ENCODE measurements at places on chromosomes 5 and 9.

DNA sequence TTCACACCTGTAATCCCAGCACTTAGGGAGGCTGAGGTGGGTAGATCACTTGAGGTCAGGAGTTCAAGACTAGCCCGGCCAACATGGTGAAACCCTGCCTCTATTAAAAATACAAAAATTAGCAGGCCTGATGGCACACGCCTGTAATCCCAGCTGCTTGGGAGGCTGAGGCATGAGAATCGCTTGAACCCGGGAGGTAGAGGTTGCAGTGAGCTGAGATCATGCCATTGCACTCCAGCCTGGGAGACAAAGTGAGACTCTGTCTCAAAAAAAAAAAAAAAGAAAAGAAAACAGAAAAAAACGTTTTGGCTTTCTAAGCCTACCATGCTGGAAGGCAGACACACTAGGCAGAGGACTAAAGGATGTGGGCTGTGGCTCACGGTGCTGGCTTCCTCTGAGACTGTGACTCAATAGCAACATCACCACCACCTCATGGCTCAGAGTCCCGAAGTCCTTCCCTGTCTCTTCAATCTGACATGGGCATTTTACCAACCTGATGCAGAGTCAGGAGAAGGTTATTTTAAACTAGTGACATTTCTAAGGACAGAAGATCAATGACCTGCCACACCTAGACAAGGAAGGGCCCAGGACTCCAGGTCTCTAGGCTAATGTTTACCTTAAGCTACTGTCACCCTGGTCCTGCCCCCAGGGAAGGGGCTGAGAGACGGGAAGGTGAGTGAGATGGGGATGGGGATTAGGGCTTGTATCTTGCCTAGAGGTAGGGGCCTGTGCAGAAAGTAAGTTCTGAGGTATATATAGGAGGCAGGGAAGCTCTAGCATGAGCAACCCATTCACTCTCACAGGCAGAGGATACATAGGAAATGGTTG is 3.7 kb downstream of the ECSCR start:
- peak; percentile 47 for DNase-seq

DNA sequence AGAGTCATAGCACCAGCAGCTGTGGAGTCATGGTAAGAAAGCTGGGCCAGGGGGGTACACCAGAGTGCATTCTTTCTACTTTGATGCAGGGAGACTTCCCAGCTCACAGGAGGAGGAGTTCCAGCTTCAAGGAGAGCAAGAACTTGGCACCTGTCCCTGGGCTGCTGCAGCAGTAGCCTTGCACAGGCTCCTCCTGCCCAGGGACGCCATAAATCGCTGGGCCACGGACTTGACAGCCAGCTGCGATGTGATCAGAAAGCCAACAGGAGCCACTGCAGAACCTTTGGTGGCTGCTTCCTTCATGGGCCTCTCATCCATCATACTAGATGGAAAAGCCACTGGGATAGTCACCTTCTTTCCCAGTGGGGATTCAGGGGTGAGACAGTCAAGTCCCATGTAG is 234.7 kb downstream of the NMUR2 start:
- DNase-seq = no peak

GRCh38 chr5:52419357-52419756 is 368.4 kb upstream of the ITGA1 start:
- no peak for DNase-seq

GRCh38 chr5:32713361-32713769 is 2.2 kb downstream of the NPR3 start:
- no peak for DNase-seq

DNA sequence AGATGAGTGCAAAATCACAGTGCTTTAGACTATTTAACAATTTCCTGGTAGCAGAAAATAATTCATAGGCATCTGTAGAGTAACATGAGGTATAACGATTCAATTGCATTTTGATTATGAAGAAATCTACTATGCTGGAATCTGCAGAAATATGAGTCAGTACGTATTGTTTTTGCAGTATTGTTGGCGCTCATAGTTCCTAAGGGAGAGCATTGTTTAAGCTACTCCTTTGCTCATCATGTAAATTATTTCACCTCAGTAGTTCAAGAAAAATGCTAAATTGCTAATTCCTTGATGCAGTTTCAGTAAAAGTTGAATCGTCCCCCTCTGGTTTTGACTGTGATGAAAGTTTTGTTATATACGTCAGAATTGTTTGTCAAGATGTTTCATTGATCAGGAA is 458.4 kb downstream of the HINT1 start:
- no peak for DNase-seq

- DNase-seq = no peak
Observed at GRCh38 chr5:15020736-15021135, 149.2 kb upstream of the ANKH start.

GRCh38 chr5:139636207-139636792 is 11.8 kb upstream of the CXXC5 start:
- DNase-seq = no peak

DNA sequence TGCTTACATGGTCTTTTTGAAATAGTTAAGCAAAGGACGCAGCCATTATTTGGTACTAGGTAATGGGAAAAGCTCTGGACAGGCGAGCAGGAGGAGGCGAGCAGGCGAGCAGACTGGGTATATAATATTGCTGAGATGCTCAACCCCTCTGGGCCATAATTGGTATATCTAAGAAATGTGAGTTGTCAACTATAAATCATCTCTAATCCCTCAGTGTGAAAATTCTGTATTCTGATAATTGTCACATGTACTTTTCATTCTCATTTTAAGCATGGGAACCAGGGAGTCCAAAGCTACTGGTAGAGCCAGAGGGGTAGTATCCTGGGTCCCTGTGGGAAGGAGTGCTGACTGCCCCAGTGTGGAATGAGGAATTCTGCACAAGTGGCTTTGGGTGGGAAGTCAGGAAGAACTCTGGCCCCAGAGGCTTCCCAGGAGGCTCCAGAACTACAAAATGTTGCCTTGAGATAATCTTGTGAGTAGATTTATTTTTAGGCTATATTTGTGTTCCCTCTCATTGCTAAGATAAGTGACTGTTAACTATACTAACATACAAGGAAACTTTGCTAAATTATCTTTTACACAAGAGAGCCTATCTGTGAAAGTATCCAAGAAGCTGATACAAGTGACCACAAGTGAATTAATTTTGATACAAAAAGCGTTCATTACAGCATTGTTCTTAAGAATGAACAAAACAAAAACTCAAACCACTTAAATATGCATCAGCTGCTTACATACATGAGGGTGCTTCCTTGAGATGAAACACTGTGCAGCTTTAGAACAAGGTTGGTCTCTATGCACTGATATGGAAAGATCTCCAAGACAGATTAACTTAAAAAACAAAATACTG is 70.5 kb upstream of the TNFAIP8 start:
- DNase-seq = no peak

DNA sequence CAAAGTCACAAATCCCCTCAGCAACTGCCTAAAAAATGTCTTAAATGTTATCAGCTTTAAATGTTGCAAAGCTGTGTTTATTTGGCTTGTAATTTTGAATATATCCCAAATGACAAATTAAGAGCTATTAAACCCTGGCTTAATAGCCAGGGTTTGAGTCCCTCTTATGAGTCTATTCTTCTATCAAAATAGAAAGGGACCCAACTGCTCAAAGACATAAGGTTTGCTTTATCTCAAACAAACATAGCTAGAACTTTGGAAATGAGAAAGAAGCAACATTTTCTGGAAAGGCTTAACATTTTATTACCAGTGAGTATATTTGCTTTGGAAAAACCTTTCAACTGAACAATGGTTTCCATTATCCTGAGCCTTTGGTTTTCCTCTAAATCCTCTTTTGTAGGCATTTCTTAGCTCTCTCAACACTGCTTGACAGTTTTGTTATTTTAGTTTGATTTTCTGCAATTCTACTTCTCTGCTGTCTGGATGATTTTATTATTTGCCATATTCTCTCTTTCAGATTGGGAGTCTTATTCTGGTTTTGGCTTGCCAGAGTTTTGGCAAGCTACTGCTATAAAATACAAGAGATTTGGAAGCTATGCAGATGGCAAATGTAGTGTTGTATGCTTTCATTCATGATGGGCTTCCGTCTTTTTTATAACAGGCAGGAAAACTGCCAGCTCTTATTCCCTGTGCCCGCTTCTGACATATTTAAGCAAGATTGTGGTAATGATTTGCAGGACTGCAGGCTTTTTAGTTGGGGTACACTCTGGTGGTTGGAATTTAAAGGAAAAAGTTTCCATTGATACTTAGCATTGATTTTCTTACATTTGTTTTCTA is 734.9 kb downstream of the DTWD2 start:
- DNase-seq = no peak

DNA sequence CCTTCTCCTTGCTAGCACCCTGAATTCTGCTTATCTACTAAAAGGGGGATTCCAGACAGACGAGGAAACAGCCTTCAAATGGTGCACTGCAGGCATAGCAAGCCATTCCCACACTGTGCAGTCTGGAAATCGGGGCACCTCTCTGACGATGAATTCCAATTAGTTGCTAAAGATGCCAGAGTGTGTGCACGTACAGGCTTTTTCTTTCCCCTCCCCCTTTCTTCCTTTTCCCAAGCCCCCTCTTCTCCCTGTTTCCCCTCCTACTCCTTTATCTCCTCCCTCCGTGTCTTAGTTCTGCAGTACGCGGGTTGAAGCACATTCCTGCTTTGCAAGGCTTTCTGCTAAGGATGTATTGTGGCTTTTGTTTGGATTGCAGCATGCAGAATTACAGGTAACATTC is at the start of gene GPR21:
TSS of gene GPR21 (plus strand) at position 316 of the 400 bp plus-strand sequence. CDS start 900 bp downstream, outside the sequence.
- no peak for DNase-seq

DNA sequence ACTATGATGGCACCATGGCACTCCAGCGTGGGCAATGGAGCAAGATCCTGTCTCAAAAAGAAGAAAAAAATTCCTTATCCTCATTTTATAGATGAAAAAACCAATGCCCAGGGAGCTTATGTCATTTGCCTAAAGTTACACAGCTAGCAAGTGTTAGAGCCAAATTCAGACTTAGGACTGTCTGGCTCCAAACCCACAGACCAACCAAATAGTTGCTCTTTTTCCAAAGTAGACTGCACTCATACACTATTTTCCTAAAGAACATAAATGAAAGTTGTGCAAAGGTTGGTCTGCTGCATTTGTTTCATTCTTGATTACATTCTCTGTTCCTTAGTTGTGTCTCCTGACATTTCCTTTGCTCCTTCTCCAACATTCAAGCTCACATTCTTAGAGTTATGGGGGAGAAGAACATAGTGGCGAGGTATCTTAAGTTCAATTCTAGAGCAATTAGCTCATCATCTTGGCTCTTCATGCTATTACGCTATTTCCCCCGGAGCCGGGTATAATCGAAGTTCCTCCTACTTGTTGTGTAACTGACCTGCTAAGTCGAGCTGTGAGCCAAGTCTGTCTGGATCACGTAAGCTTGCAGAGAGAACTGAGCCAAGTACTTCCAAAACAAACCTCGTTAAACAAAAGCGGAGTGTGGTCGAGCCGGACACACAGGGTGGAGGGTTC is 138.3 kb downstream of the RFK start:
- no peak for DNase-seq

DNA sequence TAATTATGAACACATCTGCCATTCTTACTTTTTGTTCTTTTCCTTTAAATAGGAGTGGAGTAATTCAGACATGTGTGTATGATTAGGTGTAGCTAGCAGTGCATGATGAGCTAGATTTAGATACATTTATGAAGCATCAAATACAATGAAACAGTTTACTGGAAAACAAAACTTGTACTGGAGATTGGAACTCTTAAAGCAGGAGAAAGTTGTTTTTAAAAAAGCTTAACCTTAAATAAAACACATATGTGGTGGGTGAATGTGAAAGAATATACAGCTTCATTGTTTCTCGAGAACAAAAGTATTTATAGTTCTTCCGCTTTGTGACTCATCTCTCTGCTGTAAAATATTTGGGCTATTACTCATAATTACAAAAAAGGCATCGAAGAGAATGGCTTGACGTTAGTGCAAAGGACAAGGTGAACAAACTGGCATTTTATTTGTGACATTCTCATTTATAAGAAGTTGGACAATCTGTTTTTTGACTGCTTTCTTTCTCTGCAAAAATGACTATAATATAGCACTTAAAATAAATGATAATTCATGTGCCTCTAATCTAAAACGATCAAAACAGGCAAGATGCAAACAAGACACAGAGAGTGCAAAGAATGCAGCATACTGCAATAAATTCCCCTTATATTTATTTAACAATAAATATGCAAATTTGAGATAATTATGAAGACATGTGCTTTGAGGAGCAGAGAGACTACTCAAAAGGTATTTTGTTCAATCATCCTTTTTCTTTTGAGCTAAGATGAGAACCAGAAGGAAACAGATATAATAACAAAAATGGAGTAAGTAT is 478.8 kb downstream of the CETN3 start:
- DNase-seq = no peak

- no peak for DNase-seq
Observed at GRCh38 chr9:115207003-115207836, 89.3 kb upstream of the TNC start.

DNA sequence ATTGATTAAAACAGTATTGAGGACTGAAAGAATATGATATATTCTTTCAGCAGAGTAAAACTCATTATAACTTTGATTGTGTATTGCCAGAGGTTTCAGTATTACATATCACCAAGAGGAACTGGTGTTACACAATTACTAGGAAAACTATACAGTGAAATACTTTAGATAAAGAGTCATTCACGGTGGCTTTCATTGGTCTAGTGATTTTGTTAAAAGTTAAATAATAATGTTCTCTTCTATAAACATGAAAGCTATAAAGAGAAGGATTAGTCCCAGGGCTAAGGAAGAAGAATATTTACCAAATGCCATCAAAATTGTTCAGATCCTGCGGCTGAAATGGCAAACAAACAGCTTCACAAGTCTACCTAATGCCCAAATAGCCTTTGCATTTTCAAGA is 306.2 kb downstream of the SEMA5A start:
- no peak for DNase-seq

DNA sequence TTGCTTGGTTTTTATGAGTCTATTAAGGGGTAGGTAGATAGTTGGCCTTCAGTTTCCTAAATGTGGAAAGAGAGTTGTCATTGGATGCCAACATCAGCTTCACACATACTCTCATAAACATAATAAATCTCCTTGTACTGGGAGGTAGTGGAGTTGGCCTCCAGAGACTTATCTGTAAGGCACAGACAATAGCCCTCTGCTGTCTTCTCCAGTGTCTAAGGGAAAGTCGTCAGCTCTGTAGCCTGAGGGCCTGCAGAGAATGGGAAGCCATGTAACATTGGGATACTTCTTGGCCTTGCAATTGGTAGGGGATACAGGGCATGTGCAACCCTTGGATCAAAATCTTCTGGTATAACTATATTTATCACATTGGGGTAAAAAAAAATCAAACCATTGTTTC is 331.9 kb upstream of the KLF9 start:
- no peak for DNase-seq

DNA sequence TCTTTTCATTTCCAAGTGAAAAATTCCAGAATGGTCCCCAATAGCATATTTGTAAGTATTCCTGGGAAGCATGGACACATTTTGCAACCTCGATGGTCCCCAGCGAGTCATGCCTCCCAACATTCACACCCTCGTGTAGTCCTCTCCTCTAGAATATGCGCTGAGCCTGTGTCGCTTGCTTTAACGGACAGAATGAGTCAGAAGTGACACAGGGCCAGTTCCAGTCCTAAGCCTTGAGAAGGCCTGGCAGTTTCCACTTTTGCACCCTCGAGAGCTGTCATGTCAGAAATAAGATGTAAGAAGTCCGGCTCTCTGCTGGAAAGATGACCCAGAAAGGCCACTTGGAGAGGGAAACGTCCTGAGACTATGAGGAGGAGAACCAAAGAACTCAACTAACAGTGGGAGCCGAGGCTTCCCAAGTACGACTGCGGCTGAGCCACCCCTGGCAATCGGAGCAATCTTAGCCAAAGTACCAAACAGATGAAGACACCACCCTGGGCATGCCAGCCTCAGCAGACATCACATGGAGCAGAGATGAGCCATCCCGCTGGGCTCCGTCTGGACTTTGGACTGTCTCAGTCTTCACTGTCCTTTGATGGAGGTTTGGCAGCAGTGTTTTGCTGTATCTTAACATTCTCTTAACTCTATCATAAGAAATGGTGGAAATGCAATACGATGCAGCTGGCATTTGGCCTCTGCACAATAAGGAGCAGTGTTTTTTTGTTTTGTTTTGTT is 42.6 kb upstream of the GFPT2 start:
- no peak for DNase-seq
